SK-N-DZ (cell line): ENCODE measurements at places on chromosomes 16 and 17.

- DNase-seq: no peak
Observed at GRCh38 chr16:72013389-72013788, 4.8 kb downstream of the DHODH start.

- peak; percentile 79 for DNase-seq
Observed at GRCh38 chr17:36705874-36706731, 104.7 kb downstream of the MRM1 start.

GRCh38 chr17:16272111-16272840 lies 55.3 kb downstream of the PIGL start:
- DNase-seq: no peak

- peak; percentile 17 for DNase-seq
Observed at GRCh38 chr17:41547921-41548843, 20.1 kb upstream of the KRT19 start.

DNA sequence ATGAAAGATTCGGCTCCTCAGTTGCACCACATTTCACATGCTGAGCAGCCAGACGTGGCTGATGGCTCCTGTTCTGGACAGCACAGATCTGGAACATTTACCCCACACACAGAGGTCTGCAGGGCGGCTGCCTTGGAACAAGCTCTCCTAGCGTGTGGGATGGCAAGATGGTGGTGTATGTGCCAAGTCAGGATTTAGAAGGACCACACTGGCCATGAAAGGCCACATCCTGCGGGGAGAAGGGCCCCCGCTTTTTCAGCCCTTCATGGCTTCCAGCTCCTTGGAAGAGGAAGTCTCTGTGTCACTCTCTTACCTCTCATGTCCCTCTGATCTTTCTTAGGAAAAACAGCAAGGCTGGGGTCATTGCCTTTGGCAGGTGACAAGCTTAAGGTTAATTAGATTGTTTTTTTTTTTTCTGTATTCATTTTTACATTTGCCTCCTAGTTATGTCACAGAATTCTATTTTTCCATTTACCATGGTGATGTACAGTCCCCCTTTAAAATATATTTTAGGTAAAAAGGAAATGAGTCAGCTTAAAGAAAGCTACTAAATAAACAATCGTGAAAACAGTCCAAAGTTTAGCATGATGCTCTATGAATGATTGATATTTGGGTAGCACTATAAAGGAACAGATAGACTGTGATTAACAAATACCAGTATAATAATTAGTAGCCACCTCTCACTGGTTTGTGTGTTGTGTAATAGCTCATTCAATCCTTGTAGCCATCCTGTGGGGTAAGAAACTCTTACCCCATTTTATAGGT lies 396.6 kb downstream of the CPPED1 start:
- no peak for DNase-seq

DNA sequence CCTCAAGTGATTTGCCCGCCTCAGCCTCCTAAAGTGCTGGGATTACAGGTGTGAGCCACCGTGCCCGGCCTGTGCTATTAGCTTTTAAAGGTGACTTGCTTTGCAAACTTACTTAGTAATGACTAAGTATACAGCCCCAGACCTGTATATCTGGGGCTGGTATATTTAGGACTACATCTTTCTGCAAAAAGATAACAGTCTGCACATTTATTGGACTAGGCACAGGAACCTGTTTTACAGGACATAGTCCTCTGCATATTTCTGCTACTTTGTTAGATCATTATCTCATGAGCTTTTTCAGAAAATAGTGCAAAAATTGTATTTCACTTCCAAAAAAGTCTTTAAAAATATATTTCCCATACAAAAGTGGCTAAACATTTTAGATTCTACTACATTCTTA lies 1.3 kb downstream of the KRT24 start:
- no peak for DNase-seq

DNA sequence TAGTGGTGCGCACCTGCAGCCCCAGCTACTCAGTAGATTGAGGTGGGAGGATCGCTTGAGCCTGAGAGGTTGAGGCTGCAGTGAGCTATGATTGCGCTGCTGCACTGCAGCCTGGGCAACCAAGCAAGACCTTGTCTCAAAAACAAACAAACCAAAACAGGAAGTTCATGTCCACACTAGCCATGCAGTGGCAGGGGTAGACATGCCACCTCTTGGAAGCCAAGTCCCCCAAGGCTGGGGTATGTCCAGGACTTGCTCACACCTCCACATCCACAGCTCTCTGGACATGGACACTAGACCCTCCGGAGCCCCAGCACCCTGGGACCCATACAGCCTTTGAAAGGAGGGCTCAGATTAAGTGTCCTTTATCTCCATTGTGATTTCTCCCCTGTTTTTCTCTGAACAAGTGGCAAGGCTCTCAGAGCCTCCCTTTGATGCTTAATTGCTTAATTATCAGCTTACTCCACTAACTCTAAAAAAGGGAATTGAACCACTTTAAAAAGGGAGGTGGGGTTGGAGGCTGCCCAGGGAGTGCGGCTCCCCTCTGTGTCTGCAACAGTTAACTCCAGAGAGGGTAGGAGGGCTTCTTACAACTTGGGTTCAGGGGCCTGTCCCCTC lies 424.6 kb upstream of the C16orf82 start:
- no peak for DNase-seq

GRCh38 chr16:30722916-30723315 lies 23.9 kb downstream of the SRCAP start:
- no peak for DNase-seq

DNA sequence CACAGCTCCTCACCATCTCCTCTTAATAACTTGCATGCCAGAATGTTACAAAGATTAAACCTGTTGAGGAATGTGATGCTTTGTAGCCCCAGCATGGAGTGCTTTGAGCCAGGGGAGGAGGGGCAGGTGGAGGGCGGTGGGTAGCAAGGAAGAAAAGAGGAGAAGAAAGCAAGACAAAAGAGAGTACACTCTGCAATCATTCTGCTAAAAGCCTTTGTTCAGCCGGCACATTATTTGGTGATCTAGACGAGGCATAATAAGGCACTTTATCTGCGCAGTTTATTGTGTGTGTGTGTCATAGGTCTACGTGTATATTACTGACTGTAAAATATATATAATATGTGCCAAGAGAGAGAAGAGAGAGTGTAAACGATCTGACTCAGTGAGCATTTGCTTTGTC lies 139.1 kb downstream of the SOX9 start:
- no peak for DNase-seq

DNA sequence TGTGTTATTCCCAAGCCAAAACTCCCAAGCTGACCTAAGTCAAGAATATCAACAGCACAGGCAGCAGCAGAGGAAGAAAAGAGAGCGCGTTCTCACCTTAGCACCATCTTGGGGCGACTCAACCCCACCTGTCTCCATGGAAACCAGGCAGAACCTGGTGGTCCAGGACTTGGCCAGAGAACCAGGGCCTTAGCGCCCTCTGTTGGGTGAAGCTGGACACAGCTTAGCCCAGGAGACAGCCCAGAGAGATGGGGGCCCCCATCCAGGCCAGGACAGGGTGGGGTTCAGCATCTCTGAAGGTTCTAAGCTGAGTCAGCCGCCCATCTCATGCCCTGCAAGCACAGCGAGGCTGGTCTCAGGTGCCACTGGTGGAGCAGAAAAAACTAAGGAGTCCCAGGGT lies 60.1 kb upstream of the TMEM132E start:
- DNase-seq: no peak

DNA sequence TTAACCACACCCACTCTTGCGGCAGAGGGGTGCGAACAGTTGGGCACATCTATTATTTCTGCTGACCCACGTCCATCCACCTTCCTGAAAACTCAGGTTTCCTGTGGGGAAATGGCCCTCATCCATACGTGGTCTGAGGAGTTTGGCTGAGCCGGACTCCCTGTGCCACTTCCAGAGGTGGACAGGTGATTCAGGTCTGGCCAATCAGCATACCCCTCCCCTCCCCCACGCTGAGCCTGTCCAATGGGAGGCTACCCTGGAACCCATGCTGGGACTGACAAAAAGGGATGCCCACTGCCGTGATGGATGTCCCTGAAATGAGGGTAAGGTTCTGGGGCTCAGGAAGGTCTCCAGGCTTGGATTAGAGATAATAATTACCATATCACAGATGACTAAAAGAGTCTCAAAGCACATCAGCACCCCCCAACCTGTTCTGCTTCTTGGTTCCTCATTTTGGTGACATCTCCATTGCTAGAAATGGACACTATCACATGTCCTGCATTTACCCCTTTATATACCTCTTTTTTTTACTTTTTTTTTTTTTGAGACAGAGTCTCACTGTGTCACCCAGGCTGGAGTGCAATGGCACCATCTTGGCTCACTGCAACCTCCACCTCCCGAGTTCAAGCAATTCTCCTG lies 5.3 kb upstream of the MAPK7 start:
- no peak for DNase-seq

DNA sequence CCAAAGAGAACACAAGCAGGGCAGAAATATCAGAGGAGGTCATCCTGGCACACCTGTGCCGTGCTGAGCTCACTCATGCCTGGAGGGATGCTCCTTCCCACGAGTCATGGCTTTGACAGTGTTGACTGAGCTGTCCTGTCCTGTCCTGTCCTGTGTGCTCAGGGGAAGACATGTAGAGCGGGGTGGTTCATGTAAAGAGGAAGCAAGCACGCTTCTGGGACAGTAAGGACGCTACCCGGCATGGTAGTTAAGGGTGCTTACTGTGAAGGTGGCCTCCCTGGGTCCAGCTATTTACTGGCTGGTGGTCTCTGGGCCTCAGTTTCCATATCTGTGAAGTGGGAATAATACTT lies 398 bp downstream of the LGALS9 start:
- DNase-seq: no peak

GRCh38 chr16:48188449-48189102 lies 32.8 kb upstream of the ABCC12 start:
- DNase-seq: no peak

GRCh38 chr16:12659871-12660270 lies 143.8 kb downstream of the CPPED1 start:
- no peak for DNase-seq

DNA sequence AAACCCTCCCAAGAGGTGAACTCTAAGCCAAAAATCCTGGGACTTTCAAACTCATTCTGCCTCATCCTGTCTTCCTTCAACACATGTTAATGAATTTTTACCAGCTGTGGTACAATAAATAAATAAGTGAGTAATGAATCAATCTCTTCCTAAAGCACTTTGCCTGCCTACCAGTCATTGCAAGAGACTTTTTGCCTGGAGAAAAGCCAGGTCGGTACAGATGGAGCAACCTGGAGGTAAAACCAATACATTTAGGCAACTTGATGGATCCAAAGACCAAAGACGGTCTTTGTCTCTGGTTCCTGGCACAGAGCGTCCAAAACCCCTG lies 324.2 kb downstream of the PMP22 start:
- no peak for DNase-seq

DNA sequence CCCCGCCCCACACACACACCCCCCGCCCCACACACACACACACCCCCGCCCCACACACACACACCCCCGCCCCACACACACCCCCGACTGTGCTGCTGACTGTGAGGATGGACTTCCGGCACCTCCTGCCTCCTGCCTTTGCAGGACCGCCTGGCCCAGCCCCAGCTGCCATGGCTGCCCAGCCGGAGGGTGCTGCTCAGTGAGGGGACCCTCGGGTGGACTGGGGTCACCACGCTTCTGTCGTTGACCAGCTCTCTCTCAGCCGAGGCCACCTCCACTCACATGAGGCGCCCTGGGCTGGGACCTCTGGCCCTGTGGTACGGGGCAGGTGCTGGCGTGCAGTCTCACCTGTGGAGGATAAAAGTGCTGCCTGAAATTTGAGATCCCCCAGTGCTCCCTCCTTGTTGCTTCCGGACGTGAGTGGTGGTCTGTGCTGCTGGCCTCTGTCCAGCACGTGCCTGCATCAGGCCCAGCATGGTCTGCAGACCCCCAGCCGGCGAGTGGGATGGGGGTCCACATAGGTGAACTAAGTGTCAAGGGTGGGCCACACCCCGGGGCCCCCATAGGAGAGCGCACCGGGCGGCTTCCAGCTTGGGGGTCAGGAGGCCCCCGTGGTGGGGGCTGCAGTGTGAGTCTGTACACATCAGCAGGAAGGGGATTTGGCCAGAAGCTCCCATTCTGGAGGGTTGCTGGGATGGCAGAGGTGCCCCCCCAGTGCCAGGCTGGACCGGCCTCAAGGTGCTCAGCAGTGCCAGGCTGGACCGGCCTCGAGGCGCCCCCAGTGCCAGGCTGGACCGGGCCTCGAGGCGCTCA lies 11.2 kb downstream of the METRNL start:
- no peak for DNase-seq

DNA sequence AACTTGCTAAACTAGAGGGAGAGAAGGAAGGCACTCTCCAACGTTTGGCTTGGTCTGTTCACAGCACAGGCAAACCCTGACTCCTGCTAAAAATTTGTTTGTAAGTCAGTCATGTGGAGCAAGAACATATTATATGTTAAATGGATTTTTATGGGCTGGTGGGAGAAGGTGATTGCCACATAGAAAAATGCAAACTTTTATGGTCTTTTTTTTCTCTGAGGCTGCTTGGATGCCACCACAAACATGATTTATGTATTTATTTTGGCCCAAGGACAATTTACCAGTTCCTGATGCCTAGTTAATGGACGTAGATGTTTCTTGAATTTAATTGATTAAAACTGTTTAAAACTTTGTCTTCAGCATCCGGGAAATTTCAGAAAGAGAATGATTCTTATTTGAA lies 274.2 kb upstream of the MYOCD start:
- no peak for DNase-seq

- DNase-seq: no peak
Observed at GRCh38 chr16:77785373-77785764, 3.0 kb upstream of the VAT1L start.

- DNase-seq: no peak
Observed at GRCh38 chr17:55663400-55663799, 59.3 kb downstream of the TMEM100 start.

GRCh38 chr16:30715750-30716445 lies 16.9 kb downstream of the SRCAP start:
- no peak for DNase-seq

- DNase-seq: no peak
Observed at GRCh38 chr17:74798239-74798707, 22.1 kb upstream of the NAT9 start.

DNA sequence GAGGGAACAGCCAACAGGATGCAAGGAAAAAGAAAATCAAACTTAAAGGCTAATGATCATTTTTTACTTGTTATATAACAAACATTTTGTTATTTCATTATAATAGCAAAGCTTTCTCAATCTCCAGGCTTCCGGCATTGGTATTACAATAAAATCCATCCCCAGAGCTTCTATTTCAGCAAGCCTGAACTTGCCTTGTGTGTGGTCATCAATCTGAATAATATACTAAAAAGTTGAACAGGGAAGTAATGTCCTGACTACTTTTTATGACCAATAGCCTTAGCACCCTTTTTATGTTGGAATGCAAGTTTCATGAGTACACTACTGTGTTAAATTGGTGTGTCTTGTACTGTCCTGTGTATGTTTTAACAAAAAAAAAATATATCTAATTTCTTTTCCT lies 27.1 kb upstream of the VWA3A start:
- no peak for DNase-seq
